ENCODE measurements at places on chromosomes 1 and 21. TPM values are rescaled to one million over a fixed set of nuclear protein-coding genes. Genes with fewer than 3 reads are reported as not detected.

Gene PRAMEF17
- not detected for total RNA-seq

Gene MAEL
- total RNA-seq, result not detected

Gene MRPS6
- 108 TPM for total RNA-seq

Gene SLAMF9
- not detected for total RNA-seq

Gene PINK1
- 21.6 TPM for total RNA-seq

- H3K27me3 ChIP-seq, result no peaks in the 10 kb centered on the region
- no peaks in the 10 kb centered on the region for H3K36me3 ChIP-seq
- H3K4me1 ChIP-seq, result no peaks in the 10 kb centered on the region
- no peak overlapping the region for H3K27ac ChIP-seq
- DNase-seq, result no peak
- H3K4me3 ChIP-seq, result no peak overlapping the region
Measured at GRCh38 chr1:211687462-211688215, 12.2 kb upstream of the NEK2 start.

GRCh38 chr1:197998110-197998509 is 80.9 kb downstream of the LHX9 start:
- no peak for DNase-seq
- H3K4me3 ChIP-seq, result no peak overlapping the region
- no peak overlapping the region for H3K27ac ChIP-seq
- H3K4me1 ChIP-seq, result peaks cover 9% of the 10 kb centered on the region
- H3K27me3 ChIP-seq, result no peaks in the 10 kb centered on the region

GRCh38 chr1:228528612-228529011 is 41.4 kb downstream of the RNF187 start:
- no peak overlapping the region for H3K27ac ChIP-seq
- DNase-seq, result no peak
- no peaks in the 10 kb centered on the region for H3K36me3 ChIP-seq
- H3K27me3 ChIP-seq, result no peaks in the 10 kb centered on the region
- H3K4me1 ChIP-seq, result no peaks in the 10 kb centered on the region
- H3K4me3 ChIP-seq, result no peak overlapping the region

DNA sequence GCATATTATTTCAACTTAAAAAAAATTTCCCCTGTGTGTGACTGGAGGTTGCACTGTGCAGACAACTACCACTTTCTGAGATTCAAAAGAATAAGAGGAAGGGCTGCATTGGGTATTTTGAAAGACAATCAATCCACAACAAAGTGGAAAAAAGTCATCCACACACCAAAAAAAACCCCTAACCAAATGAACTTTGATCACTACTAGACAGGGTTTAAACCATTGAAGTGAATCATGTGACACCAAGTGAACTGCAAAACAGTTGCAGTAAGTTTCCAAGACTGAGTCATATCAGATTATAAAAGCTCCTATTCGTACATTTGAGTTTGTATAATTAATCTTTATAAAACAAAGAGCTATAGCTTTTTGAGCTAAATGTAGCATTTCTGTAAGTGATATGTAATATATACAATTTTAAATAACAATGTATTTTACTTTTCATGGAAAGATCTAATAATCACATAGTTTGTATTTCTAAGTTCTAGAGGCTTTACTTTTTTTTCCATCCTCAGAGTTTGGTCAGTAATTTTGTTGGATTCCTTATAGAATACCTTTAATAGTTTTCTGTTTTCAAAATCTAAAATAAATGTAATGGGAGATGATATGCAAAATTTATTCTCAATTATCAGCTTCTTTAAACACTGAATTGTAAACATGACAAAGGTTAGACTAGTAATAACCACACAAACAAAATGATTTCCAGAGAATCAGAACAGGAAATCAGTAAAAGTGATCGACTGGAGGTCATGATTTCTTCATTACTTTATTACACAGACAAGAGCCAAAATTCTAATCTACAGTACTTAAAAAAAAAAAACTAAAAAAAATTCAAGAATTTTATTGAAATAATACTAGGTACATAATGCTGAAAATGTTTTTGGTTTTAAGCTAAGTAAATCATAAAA is 50.5 kb upstream of the GFI1 start:
- H3K36me3 ChIP-seq, result no peaks in the 10 kb centered on the region
- H3K4me1 ChIP-seq, result no peaks in the 10 kb centered on the region
- H3K27ac ChIP-seq, result no peak overlapping the region
- no peaks in the 10 kb centered on the region for H3K27me3 ChIP-seq

- peaks cover 25% of the 10 kb centered on the region for H3K4me1 ChIP-seq
- H3K4me3 ChIP-seq, result peak overlapping the region; percentile 68
- H3K27me3 ChIP-seq, result peaks cover 7% of the 10 kb centered on the region
- peak; percentile 21 for DNase-seq
Measured at GRCh38 chr1:32199717-32200072, 700 bp upstream of the CCDC28B start.

- H3K4me1 ChIP-seq, result no peaks in the 10 kb centered on the region
- H3K4me3 ChIP-seq, result no peak overlapping the region
- H3K36me3 ChIP-seq, result peaks cover 4% of the 10 kb centered on the region
- no peak for DNase-seq
Measured at GRCh38 chr21:33427051-33427450, 23.8 kb downstream of the IFNGR2 start.

- no peaks in the 10 kb centered on the region for H3K27me3 ChIP-seq
- H3K36me3 ChIP-seq, result no peaks in the 10 kb centered on the region
- H3K4me1 ChIP-seq, result peaks cover 22% of the 10 kb centered on the region
- no peak overlapping the region for H3K27ac ChIP-seq
- DNase-seq, result no peak
- no peak overlapping the region for H3K4me3 ChIP-seq
Measured at GRCh38 chr1:59595774-59596173, 219.0 kb upstream of the HOOK1 start.

DNA sequence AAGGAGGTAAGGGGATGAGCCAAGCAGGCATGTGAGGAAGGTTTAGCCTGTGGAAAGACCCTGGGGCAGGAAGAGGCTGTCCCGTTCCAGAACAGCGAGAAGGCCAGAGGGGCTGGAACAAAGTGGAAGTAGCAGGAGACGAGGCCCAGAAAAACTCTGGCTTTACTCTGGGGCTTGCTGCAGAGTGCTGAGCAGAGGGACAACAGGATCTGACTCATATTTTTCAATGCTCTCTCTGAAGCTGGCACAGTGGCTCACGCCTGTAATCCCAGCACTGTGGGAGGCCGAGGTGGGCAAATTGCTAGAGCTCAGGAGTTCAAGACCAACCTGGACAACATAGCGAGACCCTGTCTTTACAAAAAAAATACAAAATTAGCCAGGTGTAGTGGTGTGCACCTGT is 52.4 kb upstream of the PAX7 start:
- no peaks in the 10 kb centered on the region for H3K36me3 ChIP-seq
- H3K4me1 ChIP-seq, result no peaks in the 10 kb centered on the region
- no peaks in the 10 kb centered on the region for H3K27me3 ChIP-seq
- H3K27ac ChIP-seq, result no peak overlapping the region

- DNase-seq, result peak; percentile 88
- H3K4me1 ChIP-seq, result peaks cover 36% of the 10 kb centered on the region
- no peaks in the 10 kb centered on the region for H3K27me3 ChIP-seq
- H3K27ac ChIP-seq, result peak overlapping the region; percentile 78
Measured at GRCh38 chr1:44637702-44638411, 36.4 kb downstream of the TMEM53 start.

All from neural progenitor cell (in vitro differentiated cells).